Activated CD4-positive, alpha-beta T cell treated with anti-CD3 and anti-CD28 coated beads for 4 hours (primary cell): ENCODE measurements at places on chromosomes 1 and 21.

DNA sequence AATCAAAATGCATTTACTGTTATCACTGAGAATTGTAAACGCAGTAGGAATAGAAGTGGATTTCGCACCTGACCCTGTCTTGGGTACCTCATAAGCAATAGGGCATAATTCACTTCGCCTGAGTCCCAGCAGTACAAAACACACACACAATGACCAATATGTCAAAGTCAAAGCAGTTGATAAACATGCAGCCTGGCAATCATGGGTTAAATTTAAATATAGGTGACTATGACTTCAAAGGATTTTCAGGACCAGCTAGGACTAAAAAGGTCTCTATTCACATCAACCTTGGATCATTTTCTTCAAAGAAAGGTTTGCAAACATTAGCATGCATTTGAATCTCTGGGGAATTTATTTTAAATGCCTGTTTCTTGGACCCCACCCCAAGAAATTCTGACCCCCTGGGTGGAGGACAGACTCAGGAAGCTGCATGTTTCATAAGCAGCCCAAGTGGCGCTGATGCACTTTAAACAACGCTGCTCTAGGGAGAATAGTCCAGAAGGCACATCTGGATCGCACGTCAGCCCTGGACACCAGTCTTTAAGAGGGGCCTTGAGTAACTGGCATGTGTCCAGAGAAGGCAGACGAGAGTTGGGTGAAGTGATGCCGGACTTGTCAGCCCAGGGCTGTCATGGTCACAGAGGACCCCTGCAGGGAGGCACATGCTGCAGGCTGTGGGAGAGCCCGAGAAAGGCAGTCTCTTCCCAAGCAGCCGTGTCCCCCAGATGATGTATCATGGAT is 55.7 kb upstream of the EFHD2 start:
- DNase-seq = no peak

- no peak for DNase-seq
Observed at GRCh38 chr1:93253516-93253915, 73.0 kb downstream of the CCDC18 start.

GRCh38 chr1:212623603-212624002 is 15.0 kb downstream of the ATF3 start:
- no peak for DNase-seq

DNA sequence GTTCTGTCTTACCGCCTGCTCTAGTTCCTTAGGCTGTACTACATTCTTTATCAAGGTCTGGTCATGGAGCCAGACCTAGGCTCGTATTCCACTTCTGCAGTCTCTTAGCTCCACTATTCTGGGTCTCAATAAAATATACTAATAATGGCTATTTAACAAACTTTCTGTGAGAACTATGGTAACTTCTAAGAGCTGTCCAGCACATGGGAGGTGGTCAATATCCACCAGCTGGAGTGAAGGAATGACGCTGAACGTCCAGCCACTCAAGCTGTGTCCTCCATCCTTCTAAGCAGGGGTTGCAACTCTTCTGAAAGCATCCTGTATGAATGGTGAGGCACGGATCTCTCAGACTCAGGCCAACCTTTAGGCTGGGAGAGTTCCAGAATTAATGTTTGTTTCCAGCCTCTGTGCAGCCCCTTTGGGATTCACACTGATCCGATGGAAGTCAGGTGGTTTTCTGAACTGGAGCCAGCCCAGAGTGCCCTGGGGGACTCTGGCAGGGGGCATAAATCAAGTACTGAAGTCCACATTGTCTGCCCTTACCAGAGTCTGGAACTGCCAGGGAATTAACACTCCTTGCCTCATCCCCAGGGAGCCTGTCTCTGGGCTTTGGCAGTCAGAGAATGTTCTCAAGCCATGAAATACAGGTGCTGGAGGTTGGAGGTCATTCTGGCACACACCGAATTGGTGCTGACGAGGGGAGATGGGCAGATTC is 57.4 kb downstream of the BRINP2 start:
- no peak for DNase-seq

DNA sequence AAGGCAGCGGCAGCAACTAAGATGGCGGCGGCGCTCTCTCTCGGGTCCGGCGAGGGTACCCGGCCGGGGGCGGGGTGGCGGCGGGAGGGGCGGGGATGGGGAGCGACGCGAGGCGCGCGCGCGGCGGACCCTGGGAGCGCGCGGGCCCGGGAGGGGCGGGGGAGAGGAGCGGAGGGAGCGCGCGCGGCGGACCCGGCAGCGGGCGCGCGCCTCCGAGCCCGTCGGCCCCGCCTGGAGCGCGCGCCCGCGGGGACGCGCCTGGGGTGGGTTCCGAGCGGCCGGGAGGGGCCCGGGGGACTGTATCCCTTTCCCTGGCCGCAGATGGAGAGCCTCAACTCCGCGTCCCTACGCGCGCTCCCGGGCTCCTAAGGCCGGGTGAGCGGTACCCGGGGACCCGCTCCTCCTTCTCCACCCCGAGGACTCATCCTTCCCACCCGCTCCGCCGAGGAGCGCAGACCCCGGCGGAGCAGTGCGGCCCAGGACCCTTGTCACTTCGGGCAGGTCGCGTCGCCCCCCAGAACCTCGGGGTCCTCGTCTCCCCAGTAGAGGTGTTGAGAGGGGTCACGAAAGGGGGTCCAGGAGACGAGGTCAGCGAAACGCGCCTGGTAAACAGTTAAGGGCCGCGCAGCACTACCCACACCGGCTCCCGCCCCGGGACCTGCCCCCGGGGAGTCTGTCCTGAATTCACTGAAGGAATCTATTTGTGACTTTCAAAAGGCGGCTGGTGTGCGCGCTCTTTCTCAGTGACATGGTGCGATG is at the start of gene CLSTN1:
TSS of gene CLSTN1 (minus strand) at position 23 of the 759 bp plus-strand sequence. CDS start 232 bp downstream, outside the sequence.
- peak; percentile 90 for DNase-seq

DNA sequence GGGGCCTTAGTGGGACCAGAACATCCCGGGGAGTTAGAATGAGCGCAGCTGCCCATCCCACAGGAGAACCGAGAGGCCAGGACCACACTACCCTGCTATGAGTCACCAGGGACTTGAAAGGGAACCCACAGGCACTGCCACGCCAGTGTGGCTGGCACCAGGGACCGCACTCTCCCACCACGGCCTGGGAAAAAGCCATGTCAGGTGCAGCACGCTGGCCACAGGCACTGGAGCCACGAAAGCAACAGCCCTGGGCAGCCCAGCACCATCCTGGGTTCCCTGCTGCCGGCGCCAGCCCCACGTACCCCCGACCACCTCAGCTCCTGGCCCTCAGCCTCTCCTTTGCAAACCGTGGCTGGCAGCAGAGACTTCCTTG is 14.1 kb upstream of the TMEM240 start:
- no peak for DNase-seq

DNA sequence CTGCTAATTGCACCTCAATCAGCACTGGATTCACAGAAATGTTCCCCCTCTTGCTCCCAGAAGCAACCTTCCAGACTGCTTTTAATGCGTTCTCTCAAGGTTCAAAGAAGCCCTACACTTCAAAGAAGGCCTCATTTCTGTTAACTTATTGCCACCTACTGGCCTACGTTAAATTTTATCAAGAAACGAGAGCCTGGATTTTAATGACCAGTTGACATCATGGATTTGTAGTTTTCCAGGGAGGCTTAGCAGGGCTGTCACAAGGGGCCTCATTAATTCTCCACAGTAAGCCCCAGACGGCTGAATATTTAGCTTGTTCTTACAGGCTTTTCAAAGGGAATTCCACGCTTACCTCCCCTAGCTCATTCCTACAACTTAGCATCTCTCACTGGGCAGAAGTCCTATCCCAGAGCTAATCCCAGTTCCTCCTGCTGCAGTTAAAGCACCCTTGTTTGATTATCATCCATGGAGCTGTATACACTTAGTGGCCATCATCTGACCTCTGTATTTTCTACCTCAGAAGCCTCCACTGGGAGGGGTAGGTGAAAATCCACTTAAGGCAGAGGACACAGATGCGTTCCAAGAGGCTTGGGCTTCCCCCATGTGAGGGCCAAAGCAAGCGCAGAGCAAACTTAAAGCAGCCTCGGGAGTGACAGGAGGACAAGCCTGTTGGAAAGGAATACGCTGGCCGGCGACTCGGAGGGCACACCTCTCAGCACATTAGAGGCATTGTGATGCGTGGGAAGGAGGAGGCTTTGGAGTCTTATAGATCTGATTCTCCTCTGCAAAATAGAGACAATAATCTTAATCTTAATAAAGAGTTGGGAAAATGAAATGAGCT is 32.2 kb upstream of the CYP4X1 start:
- no peak for DNase-seq

DNA sequence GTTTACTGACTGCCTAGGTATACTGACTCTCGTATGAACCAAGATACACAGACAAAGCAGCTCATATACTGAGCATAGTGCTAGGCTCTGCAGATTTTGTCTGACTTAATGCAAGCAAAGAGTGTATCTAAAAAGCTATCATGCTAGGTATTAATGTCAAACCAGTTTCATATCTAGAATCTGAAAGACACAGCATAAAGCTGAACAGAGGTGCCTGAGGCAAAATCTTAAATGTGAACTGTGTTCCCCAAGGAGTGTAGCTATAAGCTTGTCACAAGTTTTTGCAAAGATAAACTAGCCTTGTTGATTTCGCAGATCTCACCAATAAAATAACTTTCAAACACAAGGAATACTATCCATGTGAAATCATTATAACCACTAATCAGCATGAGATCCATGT is 18.1 kb downstream of the JAK1 start:
- no peak for DNase-seq
